Activated CD4-positive, CD25-positive, alpha-beta regulatory T cell (primary cell): ENCODE measurements at places on chromosomes 16 and 17.

GRCh38 chr17:1371893-1372590 is 28.0 kb downstream of the YWHAE start:
- no peak for DNase-seq

GRCh38 chr17:64534187-64534586 is 27.4 kb downstream of the CEP95 start:
- no peak for DNase-seq

DNA sequence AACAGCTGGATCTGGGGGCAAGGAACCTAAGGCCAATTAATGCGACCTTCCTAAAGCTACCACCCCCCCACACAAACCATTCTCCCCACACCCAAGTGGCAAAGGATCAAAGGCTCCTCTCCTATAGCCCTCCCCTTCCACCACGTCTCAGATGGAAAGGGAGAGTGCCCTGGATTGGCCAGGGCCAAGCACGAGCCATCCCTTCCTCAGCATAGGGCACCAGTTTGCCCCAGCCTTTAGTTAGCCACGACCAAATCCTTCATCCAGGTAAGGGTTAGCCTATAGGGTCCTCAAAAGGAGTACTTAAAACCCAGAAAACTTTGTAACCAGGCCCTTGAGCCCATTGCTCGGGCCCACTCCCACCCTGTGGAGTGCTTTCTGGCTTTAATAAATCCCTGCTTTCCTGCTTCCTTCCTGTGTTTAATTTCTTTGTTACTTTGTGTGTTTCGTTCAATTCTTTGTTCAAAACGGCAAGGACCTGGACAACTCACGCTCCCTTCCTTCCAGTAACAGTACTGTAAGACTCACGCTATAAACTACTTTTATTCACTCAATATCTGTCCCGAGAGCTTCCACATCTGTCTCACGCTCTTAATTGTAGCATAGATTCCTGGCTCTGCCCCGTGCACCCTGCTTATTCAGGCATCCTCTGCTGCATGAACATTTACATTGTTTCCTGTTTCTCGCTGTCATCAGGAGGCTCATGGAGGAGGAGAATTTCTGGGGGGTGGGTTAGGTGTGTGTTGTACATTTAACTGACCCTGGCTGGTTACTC is 62.3 kb downstream of the TNFRSF13B start:
- DNase-seq: no peak

- DNase-seq: peak; percentile 54
These were observed 11.2 kb downstream of the PIK3R5 start for GRCh38 chr17:8954339-8954738.

GRCh38 chr16:24753437-24753836 is 24.0 kb downstream of the TNRC6A start:
- no peak for DNase-seq

- DNase-seq: no peak
These were observed 3.5 kb upstream of the CDC27 start for GRCh38 chr17:47192554-47192953.

DNA sequence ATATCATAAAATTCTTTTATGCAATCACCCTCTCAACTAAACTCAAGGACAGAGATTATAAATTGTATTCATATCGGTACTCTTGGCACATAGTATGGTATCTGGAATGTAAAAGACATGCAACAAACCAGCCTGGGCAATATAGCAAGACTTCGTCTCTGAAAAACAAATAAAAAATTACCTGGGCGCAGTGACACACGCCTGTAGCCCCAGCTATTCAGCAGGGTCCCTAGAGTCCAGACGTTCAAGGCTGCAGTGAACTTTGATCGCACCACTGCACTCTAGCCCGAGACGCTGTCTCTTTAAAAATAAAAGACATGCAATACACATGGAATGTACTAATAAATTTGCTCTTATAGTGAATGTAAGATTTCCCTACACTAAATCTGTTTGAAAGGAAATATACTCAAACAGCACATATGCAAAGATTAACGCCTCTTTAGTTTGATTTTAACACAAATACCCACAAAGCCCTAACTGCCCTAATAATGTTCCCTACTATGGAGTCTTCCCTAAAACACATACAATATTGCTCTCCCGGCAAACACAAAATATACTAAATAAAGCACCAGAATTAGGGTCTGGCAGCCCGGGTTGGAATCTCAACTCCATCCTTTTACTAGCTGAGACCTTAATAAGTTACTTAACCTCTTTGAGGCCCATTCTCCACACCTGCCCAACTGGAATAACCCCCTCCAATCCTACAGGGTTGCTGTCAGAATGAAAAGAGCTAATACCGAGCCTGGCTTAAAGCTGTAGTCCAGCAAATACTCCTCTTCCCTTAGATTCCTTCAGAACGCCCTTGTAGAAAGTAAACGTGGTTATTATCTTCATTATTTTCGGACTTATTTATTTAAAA is 1.2 kb downstream of the ABCA5 start:
- DNase-seq: no peak

- no peak for DNase-seq
These were observed 110.2 kb downstream of the CCDC182 start for GRCh38 chr17:57634713-57635465.

DNA sequence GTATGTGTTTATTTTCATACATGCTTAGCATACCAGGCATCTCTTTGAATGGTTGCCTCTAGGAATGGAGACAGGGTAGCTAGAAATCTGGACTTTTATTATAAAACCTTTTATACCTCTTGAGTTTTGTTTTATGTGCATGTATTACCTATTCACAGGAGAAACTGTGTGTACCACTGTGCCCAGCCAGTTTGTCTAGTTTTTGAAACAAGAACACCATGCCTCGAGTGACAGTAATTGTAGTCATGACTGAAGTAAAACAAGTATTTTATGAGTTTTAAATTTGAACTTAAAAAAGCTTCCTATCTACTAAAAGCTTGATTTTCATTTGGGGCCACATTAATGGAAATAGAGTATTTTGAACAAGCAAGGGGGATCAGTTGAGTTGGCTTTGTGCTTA is 57.4 kb downstream of the SNTB2 start:
- DNase-seq: no peak

- no peak for DNase-seq
These were observed 7.2 kb downstream of the ARL2BP start for GRCh38 chr16:57252148-57252721.

GRCh38 chr17:39928858-39929645 is 1.5 kb downstream of the LRRC3C start:
- no peak for DNase-seq

DNA sequence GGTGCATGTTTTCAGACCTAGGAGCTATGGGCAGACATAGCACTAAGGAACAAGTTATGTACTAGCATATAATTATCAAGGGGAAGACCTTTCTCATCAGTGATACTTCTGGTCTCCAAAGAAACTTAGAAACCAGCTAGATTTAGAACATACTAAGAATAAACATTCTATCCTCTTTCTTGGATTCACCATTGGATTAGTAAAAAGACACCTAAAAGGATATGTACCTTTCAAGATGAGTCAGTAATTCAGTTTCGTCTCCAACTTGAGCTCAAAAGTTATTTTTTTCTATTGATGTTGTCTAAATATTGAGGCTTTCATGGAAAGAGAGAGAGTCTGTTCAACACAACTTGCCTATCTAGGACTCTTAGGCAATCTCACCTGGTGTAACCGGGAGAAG is 13.2 kb downstream of the ZNF821 start:
- DNase-seq: no peak

DNA sequence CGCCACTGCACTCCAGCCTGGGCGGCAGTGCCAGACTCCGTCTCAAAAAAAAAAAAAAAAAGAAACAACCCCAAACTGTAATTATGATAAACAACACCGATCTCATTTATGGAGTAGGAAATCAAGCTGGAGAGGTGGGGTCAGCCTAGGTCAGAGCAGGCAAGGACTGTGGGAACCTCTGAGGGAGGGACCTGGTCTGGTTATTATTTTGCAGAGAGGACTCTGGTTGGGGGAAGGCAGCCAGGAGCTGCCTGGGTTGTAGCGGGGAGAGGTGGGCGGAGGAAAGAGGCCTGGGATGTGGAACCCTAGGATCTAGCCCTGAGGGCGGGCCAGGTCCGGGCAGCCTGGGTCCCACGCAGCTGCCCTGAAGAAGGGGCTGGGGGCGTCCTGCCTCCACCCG is 10.9 kb upstream of the HS3ST6 start:
- DNase-seq: no peak

- no peak for DNase-seq
These were observed 27.2 kb downstream of the NAGPA start for GRCh38 chr16:5006348-5007193.

GRCh38 chr17:80718428-80718827 is 173.8 kb downstream of the RPTOR start:
- DNase-seq: no peak
